Amygdala (tissue), 56 donors: ENCODE measurements at places on chromosomes 5 and 9.

- DNase-seq: no peak
Measured at GRCh38 chr5:79990205-79990597, 861 bp downstream of the MTX3 start.

DNA sequence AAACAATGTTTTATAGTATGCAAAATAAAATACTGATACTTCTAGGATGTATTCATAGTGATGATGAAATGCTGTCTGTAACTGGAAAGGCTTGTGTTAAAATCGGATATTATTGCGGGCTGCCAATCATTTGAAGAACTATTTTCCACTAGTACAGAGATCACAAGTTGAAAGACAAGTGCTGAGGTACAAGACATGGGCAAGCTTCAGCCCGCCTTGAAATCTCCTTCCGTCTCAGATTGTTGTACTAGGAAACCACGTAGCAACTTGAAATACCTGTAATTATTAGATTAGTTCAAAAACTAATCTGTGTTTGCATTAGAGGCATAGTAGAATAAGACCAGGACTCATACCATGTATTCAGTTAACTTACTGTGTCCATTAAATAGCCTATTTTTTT is 218.2 kb downstream of the ARHGEF28 start:
- no peak for DNase-seq

GRCh38 chr9:89746385-89747116 is 141.7 kb downstream of the GADD45G start:
- DNase-seq: no peak

DNA sequence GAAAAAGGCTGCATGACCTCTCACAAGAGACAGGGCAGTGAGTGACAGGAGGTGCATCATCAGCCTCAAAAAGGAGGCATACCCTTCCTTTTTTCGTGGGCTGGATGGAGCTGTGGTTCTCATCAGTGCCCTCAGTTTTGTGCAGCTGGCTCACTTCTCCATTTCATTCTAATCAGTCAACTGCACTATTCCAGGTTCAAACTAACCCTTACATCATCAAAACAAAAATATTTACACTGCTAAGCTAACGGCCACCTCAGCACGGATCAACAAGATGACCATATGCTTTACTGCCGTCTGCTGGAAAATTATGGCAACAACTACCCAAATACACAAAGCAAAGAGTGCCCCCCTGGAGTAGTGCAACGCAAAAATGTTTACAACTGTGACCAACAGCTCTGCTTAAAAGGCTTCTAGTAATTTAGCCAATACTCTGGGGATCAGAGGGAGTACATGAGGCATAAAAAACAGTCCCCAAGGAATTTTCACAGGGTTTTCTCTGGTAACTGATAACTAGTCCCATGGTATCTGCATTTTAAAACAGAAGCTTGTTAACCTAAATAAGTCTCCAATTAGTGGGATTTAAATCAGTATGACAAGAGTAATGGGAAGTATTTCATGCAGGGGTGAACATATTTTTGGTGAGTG is 10.8 kb downstream of the KCNV2 start:
- no peak for DNase-seq

GRCh38 chr5:149727336-149728035 is 2.6 kb upstream of the PPARGC1B start:
- no peak for DNase-seq

DNA sequence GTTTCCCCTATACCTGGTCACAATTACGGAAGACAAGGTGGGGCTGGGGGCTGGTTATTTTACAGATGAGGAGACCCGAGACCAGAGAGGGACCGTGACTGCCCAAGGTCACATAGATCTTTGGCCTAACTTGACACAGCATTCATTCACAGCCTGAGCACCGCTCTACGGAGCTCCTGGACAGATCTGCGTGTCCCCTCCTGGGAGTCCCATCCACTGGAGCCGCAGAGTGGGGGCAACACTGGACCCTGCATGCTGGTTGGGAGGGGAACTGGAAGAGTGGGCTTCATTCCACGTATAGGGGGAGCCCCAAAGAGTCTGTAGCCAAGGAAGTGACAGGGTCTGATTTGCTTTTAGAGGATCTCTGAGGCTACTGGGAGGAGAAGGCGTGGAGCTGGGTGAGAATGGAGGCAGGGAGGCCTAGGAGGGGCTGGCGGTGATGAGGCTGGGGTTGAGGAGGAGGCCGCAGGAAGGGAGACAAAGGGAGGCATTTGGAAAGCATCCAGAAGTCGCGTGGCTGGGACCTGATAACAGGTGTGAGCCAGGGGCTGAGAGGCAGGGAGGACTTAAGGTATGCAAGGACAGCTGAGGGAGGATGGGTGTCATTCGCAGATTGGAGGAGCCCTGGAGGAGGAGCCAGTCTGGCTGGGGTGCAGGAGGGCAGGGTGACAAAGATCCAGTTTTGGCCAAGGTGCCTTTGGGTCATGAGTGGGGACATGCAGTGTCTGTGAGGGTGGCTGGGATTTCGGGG is 64.3 kb upstream of the IER5L start:
- DNase-seq: no peak

DNA sequence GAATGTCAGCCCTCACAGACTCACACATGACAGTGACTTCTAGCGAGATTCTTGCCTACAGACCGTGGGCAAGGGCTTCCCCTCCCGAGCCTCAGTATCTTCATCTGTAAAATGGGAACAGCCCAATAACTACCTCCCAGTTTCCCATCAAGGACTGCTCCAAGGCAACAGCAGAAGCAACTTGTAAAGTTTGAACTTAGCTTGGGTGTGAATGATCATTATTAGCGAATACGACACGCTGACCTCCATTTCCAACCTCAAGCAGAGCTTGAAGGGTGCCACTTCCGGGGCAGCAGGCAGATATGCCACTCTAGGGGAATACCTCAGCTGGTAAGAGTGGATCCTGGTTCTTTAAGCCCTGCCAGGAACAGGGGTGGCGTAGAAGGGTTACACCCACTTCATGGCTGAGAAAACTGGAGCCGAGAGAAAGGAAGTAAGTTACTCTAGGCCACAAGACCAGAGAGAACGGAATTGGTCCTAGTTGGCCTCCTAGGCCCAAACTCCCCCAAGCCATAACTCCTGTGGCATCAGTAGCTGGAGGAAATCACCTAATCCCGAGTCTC is 2.0 kb downstream of the RNF44 start:
- no peak for DNase-seq

DNA sequence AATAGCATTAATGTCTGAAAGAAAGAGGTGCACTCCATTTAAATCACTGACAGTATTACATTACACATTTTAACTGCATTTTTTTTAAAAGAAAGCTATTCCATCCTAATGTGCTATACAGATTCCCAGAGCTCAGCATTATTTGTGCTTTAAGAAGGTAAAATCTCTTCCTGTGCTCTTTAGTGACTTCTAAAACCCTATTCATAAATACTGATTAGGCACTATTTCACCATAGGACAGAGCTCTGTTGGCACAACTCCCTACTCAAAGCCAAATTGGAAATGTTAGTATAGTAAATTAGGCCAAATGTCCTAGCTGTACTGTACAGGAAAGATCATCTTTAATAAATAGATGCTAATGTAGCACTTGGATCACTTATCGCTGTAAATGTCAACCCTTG is 262.5 kb downstream of the TUSC1 start:
- DNase-seq: no peak

DNA sequence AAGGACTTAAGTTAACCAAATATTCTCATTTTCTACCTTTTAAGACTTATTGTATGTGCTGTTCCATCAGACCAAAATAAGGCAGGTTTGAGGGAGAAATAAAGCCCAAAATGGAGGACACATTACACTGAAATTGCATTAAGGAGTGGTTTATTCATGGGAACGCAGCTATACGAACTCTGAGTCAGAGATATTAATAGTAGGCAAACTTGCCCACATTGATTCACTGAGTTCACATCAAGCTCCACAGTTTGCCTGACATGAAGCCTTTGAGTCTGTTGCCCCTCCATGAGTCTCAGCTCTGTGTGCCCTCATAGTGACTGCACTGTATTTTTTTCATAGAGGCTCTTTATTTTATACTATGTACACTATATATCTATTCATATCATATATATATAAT is 135.0 kb upstream of the SNX2 start:
- DNase-seq: no peak

GRCh38 chr5:168372356-168372946 is 81.0 kb downstream of the WWC1 start:
- DNase-seq: no peak

DNA sequence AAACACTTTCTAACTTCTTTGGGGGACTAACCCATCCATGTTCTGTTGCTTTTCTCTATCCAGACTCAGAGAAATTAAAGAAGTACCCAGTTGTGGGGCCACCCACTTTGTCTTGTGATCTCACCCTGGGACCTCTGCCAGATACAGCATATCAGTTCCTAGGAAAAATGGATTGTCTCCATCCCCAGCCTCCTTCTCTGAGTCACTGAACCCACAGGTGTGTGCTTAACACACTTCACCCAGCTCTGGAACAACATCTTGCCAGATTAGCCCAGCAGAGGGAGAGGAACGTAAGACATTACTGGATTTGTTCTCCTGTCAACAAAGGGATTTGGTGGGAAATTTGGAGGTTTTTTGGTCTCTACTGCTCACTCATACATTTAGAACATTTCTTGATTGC is 19.2 kb downstream of the FAM240B start:
- DNase-seq: no peak

- DNase-seq: no peak
Measured at GRCh38 chr5:124745928-124746915, at the start of gene ZNF608. ZNF608 (minus strand) TSS chr5:124746639; CDS start chr5:124744989, 1,650 bp downstream.

- no peak for DNase-seq
Measured at GRCh38 chr5:5738797-5739489, 316.5 kb downstream of the ICE1 start.

- DNase-seq: no peak
Measured at GRCh38 chr5:72281764-72282499, 38.1 kb downstream of the MRPS27 start.

GRCh38 chr5:169706758-169707450 is 69.8 kb downstream of the DOCK2 start:
- DNase-seq: no peak

DNA sequence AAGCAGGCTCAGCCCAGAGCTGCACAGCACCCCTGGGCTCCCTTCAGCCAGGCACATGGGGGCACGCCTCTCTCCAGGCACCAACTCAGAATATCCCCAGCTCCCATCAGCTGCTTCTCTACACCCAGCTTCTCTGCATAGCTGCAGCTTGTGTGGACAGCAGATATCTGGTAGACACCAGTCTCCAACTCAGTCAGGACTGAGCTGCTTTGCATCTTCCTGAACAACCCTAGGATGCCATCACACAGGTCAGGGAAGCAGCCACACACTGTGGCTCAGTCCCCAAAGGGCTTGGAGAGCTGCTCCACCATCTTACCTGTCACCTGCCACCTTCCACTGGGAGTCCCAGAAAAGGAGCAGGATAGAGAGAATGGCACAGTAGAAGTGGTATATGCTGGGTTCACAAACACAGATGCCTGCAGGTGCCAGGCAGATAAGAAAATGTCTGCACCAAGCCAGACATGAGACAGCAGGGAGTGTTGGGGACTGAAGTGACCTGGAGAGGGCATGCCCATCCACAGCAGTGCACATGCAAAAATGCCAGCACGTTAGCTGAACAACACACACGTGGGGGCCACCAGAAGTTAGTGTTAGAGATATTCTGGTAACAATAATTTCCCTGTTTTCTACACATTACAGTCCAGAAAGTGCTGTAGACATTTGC is 42.0 kb downstream of the THBS4 start:
- no peak for DNase-seq

DNA sequence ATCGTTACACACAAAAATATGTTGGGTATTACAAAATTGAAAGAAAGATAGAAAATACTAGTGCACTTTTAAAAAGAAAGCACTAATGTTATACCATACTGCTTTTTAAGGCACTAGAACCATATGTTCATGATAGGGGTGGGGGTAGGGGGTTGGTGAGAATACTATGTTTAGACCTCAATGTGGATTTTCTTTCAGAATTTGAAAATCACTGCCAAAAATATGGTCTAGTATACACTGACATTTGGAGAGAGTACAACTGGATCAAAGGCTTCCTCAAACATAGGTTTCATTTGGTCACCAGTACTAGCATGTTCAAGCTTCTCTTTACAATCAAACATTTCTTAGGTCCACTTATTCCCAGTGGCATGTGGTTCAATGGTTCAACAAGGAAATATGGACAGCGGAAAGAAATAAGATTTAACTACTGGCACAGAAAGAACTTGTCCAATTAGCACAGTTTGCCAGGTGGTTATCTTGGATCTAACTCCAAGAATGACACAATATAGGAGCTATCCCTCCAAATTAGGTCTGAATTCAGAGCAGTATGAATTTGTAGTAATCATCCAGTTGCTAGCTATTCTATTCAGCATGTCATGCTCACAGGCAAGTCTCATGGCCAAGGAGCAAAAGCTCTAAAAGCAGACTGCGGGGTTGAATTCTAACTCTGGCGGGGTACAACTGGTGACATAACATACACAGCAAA is 139.3 kb downstream of the SLC24A2 start:
- DNase-seq: no peak

DNA sequence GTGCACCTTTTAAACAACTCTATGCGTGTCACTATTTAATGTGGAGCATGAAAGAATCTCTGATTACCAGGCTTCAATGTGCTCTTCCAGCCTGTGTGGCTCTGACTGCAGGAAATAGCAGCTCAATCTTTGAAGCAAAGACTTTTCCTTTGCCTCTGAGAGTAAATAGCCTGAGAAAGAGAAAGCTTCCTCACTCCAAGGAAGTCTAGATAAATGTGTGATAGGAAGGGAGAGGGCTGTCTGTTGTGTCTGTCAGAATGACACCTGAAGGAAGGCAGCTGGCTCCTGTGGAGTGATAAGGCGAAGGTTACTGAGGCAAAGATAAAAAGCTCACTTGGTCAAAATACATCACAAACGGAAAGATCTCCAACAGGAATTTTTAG is 205.3 kb upstream of the HAPLN1 start:
- no peak for DNase-seq

DNA sequence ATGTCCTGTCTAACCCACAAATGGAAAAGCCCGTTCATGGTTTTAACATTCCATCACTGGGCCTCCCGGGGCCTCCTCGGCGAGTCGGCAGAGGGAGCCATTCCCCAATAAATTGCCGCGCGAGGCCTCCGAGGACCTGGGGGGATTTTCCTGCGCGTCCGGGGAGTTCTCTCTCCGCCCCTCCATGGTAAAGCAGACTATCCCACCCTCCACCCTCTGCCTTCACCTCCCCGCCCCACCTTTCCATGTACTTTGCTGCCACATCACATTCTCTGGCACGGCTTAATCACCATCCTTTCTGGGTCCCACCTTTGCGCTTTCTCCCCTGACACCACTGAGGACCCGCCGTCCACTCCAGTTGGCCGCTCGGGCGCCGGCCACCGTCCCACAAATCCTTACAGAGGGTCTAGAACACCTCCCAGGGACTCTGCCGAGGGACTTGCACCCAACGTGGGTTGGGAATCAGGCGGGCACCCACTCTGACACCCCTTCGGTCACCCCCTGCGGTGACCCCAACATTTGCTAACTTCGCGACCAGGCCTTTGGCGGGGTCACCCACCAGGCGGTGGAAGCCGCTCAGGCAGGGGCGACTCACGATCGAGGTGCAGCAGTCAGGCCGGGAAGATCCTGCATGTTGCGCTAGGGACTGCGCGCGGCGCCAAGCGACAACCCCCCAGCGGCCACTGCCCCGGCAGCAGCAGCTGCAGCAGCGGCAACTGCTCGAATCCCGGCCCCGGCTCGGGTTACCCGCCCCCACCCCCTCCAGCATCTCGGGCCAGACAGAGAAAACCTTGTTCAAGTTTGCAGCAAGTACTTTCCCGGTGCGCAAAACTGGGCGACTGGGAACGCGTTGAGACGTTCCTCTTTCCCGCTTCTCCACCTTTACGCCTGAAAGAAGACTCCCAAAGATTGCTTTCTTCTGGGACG is at the start of gene MEGF10:
MEGF10 (plus strand) TSS at position 778 of the 927 bp plus-strand sequence. CDS start 40,513 bp downstream, outside the sequence.
- peak; percentile 57 for DNase-seq
